ENCODE measurements at places on chromosomes 7 and 10.

- no peak for DNase-seq
Observed at GRCh38 chr7:129013048-129013724, 41.7 kb downstream of the TNPO3 start.

DNA sequence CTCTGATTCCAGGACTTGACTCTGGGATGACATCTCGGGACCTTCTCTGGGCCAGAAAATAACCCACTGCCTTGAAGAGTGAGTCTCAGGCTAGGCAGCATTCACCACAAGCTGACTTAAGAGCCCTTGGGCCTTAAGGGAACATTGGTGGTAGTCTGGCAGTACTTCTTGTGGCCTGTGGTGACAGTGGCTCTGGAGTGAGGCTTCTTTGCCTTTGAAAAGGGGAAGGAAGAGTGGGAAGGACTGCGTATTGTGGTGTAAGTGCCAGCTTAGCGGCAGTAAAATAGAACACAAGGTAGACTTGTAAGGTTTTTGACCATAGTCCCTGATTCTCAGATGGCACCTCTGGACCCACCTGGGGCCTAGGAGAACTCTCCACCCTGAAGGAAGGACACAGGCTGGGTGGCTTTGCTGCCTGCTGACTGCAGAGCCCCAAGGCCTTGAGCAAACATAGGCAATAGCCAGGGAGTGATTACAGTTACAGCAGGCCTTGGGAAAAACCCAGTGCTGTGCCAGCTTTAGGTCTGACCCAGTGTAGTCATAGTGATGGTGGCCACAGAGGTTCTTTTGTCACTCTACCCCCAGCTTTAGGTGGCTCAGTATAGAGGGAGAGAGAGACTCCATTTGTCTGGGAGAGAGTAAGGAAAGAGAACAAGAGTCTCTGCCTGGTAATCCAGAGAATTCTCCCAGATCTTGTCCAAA lies 483.9 kb downstream of the SH2D4B start:
- DNase-seq = no peak

DNA sequence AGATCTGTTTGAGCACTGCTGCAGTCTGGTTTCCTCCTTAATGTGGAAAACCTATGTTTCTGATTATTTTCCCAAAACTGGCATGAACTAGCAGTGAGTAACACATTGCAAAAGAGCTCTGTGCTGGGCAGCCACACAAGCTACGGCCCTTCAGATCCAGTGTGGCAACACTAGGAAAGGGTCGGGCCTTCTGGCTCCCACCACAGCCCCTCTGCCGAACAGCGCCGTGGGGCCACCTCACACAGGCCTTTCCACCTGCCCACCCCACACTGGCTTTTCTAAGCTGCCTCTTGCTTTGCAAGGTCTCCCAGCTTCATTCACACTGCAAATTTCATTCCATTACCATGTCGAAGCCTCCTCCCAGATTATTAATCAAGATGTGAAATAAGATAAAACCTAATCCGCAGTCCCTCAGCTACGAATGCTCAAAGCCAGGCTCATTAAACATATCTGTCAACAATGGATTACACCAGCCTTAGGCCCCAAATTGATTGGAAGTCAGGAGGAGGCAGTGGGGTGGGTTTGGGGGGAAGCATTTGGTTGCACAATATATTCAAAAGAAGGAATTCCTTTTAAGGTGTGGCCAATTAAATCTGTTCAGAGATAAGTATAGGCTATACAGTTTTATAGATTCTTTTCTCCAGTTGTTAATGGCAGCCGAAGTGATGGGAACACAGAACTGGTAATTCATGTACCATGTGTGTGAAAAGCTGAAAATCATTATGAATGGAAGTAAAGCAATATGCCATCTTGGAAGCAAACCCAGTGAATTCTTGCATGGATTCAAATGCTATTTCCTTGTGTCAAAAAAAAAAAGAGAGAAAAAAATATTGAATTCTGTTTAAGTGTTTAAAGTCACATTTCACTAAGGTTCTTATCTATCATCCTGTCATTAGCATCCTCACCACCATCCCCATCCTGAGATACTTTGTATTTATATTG lies 223.7 kb downstream of the MTERF1 start:
- no peak for DNase-seq

DNA sequence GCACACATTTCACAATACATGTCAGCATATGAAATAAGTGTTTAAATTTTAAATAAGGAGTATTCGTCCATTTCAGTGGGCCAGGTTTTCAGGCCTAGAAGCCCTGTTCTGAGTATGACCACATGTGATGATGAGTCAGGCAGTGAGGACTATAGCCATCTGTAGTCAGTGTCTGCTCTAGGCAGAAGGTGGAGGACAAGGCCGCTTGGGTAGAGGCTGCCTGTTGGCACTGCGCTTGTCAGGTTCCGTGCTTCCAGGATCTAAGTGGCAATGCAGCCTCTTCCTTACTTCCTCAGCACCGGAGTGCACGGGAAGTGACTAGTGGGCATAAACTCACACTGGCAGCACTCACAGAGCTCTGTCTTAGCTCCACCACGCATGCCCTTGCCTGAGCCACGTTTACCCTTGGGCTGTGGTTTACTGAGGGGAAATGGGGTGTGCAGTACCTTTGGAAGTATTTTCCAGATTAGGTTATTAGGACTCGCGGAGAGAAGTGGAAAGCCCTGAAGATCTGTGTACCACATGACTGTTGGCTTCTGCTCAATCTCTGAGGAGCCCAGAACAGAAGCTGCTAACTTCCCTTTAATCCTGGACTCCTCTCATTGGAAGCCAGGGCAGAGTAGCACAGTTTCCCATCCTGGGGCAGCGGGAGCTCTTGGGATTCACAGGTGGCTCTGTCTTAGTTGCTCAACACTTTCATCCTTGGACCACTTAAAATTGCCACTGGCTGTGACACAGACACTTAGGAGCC lies 87.5 kb upstream of the GJD4 start:
- no peak for DNase-seq

DNA sequence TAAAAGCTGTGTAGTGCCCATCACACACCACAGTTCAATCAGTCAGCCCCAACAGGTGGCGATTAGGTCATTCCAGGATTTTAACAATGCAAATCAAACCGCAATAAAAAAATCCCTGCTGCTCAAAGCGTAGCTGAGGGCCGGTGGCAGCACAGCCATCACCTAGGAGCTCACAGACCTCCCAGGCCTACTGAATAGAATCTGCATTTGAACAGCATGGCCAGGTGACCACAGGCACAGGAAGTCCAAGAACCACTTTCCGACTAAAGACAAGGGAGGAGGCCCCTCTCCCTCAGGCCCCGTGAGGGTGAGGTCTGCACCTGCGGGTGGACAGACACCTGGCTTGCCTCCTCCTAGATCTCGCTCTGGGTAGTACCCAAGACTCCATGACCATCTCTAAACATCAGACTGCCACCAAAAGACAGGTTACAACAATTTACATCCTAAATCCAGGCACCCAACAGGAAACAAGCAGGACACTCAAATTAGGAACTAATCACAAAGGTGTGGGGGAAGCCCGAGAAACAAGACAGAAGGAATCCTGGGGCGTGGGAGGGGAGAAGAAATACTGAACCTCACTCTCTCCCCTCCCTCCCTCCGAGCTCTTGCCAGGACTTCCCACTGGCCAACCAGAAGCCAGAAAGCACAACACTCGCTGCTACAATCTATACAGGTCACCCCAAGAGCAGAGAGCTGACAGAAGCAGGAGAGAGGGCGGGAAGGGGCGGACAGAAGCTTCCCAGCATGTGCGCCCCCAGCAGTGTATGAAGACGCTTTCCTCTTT lies 19.2 kb downstream of the GNA12 start:
- DNase-seq = no peak

DNA sequence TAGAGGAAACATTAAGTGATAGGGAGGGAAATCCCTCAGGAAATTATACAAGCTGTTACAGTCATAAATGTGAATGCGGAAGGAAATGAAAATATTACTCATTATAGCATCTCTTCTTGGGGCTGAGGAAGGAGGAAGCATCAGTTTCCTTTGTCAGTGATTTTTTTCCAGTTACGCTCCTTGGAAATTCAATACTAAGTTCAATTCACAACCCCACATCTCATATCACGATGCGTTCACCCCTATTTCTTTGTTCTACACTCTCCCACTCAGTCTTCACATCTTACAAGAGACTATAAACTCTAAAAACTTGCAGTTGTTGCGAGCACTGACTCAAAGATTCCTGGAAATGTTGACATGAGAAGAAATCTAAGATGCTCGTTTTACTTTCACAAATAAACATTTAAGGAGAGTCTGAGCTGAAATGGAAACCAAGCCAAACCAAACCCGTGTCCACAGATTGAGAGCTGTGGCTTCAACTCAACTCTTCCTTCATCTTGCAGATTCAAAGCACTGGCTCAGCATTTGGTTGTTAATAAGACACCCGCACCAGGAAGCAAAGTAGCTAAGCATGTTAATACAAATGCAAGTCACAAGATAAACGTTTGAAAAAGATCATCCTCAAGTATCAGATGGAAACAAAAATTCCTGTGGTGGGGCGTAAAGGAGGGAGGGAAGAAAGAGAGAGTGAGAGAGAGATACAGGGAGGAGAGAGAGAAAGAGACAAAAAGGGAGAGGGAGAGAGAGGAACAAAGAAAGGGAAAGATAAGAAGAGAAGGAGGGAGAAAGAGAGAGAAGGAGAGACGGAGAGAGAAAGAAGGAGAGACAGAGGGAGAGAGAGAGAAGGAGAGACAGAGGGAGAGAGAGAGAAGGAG lies 150.0 kb upstream of the RSU1 start:
- DNase-seq = no peak

GRCh38 chr10:124185084-124185483 lies 91.7 kb upstream of the CHST15 start:
- no peak for DNase-seq

GRCh38 chr10:12271210-12271540 lies 75.2 kb downstream of the CDC123 start:
- no peak for DNase-seq

GRCh38 chr10:91032611-91033206 lies 111.8 kb upstream of the ANKRD1 start:
- DNase-seq = no peak

DNA sequence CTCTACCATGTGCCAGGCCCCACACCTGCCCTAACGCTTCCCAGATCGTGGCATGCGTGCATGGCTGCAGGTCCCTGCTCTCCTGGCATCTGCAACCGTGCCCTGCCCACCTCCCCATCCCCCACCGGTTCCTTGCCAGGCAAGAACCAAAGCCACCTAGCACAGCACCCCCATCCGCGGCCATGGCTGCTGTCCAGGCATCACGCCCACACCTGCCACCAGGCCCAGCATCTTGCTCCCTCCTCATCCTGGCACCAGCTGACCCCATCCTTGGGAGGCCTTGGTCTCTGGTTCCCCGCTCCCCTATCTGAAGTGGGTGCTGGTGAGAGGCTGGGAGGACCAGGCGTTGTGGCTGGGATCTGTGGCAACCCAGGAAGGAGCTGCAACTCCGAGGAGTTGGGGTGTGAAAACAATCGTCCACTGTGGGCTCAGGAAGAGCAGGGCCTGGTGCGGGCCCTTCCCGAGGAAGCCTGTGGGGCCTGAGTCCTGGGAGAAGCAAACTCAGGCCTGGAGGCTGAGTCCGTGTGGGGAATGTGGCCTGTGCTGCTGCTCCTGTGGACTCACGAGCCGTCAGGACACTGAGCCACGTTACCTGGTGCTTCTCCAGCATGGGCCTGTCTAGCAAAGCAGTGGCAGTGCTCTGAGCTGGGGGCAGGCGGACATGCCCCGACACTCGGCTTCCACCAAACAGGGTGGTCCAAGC lies 417.1 kb downstream of the DNAJB6 start:
- DNase-seq = no peak

DNA sequence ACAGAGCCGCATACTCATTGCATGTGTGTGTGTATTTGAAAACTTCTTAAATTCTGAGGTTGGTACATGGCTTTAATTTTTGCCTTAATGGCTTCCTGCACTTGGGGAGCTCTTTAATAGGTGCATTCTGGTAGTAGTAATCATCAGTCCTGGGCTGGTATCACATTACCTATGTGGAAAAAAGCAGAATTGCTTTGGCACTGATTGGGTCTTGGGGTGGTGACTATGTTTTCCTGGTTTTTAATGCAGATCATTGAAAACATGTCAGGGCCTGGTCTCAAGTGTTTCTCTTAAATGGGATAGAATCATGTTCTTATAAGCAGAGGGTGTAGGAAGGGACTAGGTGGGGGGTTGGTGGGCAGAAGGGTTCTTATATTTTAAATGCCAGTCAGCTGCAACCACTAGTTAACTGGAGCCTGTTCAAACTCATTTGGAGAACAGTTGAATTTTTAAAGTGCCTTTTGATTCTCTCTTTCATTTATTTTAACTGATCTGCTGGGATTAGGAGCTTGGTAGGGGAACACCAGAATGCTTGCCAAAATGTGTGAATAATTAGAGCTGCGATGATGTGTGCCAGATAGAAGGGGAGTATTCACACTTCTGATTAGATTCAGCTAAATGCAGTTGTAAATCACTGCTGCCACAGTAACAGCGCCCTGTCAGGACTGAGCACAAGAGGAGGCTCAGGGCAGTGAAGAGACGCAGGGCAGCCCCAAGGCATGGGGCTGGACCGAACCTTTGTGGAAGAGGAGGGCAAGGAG lies 633.5 kb upstream of the GALNT17 start:
- DNase-seq = no peak

DNA sequence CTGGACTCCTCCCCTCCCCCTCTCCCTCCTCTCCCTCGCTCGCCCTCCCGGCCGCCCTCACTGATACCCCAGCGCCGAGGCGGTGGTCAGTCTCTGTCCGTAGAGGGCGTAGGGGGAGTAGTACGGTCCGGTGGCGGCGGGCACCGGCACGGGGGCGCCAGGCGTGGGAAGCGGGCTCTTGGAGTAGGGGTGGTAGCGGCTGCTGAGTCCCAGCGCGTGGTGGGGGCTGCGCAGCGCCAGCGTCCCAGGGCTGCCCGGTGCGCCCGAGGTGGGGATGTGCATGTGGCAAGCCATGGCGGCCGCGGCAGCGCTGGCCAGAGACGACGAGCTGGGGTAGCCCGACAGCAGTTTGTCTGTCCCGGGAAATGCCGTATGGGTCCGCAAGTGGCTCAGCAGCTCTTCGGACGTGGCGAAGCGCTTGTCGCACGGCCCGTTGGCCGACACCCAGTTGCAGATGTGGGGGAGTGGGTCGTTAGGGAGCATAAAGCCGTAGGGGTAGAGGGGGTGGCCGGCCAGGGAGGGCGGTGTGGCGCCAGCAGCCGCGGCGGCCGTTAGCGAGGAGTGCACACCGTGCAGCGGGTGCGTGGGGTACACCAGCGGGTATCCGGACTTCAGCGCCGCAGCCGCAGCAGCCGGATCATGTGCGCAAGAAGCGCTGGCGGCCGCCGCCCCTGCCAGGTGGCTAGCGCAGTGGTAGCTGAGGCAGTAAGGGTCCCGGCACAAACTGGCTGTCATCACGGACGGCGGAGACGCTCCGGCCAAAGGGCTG lies 2.7 kb downstream of the ZNF503 start:
- DNase-seq = no peak

DNA sequence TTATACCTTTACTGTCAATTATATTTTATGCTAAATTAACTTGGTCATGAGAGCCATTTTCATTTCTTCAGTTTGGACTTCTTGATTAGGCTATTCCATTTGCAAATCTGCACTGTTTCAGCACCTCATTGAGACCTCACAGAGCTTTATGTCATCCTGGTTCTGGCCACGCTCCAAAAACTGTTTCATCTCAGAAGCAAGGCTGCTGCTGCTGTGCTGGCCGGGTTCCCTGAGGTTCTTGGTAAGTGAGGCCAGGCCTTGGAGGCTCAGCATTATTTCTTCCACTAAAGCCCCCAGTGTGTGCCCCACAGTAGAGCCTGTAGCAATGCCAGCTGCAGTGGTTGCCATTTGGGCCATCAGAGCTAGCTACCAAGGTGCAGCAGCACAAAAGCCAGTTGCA lies 7.8 kb upstream of the ZNF485 start:
- DNase-seq = no peak

GRCh38 chr10:72814099-72814790 lies 79.3 kb upstream of the OIT3 start:
- DNase-seq = no peak

All from activated CD8-positive, alpha-beta memory T cell treated with anti-CD3 and anti-CD28 coated beads for 1 hour (primary cell).